ENCODE measurements at places on chromosomes 2 and 18. TPM values are rescaled to one million over a fixed set of nuclear protein-coding genes. Genes with fewer than 3 reads are reported as not detected.

Gene MREG
- total RNA-seq, result 0.79 TPM

Gene SPATA3
- not detected for total RNA-seq

Gene SKOR2
- total RNA-seq, result not detected

Gene UGT1A4
- total RNA-seq, result not detected

Gene CRYGC
- total RNA-seq, result not detected

Gene NCKAP5
- total RNA-seq, result 7.3 TPM

Gene BOLL
- total RNA-seq, result not detected

Gene STARD6
- total RNA-seq, result not detected

Gene TEX51
- total RNA-seq, result not detected

Gene FARSB
- 16.7 TPM for total RNA-seq

Gene ABCG5
- not detected for total RNA-seq

DNA sequence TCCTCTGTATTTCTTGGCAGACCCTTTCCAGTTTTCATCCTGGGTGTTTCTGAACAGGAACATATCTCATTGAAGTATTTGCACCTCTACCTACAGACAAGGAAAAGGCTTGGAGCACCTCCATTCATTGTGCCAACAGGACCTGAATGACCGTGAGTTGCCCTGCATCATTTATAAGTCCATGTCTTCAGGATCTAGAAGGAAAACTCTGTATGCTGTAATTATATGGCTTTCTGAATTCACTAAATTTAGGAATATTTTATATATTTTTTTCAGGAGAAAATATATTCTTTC, 402.3 kb upstream of the SLC14A2 start:
- DNase-seq, result no peak

DNA sequence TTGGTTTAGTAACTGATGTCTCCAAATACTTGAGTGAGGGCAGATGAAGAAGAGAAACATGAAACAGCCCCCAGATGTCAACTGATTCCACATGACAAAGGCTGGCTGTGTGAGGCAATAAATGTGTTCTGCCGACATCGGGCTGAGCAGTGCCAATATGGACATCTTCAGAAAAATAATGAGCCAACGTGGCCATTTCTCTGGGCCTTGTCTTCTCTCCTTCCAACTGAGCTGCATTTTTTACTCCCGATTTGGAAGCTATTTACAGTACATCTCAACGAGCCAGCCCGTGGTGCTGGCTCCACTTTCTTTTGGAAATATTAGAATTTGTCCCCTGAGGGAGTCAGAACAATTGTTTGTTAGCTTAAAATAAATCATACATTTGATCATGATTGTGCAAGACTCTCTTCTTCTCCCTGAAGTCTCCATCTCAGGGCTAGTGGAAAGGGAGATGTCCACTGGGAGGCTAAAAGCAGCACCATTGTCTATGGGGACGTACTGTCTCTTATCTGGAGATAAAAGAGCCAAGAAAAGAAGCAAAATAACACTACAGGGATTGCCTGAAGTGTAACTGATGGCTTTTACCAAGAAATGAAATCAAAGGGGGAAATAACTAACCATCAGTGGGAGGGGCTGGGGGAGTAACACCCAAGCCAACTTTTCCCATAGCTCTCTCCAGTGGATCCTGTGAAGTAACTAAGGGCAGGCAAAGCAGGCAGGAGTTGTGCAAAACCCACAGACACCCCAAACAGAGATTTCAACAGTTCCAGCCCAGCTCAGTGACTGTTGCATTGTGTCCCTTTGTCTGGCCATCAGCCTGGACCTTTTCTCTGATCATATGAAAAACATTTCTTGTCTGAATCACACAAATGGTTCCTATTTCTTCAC, 114.8 kb downstream of the RDH14 start:
- no peak for DNase-seq

GRCh38 chr2:106584304-106584954, 97.3 kb downstream of the CD8B2 start:
- no peak for DNase-seq

- DNase-seq, result no peak
Observed at GRCh38 chr18:36942264-36942663, 113.3 kb downstream of the KIAA1328 start.

DNA sequence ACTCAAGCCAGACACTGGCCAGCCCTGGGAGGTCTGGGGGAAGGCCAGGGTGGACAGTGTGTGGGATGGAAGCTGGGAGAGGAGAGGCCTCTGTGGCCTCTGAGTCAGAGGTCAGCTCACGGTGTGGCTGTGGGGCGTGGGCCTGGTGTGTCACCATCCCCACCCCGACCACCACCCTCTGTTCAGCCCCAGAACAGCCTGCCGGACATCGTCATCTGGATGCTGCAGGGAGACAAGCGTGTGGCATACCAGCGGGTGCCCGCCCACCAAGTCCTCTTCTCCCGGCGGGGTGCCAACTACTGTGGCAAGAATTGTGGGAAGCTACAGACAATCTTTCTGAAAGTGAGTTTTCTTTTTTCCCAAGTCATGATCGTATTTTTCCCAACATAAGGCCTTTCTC, 110.5 kb downstream of the DYSF start:
- peak; percentile 46 for DNase-seq

- DNase-seq, result no peak
Observed at GRCh38 chr2:191190861-191191552, 40.2 kb upstream of the STAT4 start.

DNA sequence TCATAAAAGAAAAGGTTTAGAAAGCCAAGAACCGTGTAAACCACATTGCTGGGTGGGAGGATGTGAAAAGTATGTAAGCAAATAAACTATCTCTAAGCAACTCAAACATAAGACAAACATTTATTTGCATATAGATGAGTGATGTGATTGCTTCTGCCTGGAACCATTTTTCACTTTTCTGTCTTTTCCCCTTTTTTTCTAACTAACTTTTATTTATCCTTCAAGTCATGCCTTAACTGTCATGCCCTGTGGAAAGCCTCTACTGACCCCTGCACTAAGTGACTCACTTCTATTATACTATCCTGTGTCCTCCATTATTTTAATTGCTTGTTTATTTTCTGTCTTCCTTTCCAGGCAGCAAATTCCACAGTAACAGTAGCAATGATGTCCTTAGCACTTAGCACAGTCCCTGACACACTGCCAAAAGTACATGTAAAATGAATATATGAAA, 87.5 kb upstream of the CTAGE1 start:
- no peak for DNase-seq

DNA sequence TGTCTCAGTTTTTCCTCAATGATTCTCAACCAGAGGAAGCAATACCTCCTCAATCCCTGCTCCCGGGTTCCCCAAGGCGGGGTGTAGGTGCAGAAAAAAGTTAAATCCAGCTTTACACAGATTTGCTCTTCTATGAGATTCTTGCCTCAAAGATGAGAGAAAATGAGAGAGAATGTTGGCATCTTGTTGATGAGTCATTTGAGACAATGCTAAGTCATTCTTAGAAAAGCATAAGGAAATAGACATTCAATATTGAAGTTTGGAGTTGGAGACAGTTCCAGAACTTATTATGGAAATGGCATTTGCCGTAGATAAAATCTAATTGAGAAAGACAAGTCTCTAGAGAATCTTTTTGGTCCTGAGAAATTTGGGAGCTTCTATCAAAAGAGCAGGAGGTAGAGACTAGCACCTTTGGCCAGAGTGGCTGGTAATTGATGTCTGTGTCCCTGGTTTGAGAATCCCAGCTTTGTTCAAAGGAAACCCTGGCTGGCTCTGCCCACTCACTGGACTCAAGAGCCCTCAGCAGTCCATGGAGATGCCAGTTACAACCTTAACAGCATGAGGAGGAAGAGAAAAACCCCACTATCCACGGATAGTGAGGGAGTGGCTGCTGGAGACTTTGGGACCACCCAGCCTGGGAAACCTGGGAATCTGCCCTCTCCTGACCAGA, 181.2 kb downstream of the FAM124B start:
- no peak for DNase-seq

DNA sequence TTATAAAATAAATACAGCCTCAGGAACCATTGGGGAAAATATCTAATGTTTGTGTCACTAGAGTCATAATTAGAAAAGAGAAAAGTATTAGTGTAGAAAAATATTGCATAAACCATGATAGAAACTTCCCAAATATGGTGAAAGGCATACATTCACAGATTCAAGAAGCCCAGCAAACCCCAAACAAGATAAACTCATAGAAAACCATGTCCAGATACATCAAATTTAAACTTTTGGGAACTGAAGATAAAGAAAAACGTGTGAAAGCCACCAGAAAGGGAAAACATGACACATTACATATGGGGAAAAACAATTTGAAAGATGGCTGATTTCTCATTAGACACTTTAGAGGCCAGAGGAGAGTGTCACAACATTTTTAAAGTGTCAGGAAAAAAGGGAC, 236.5 kb upstream of the FN1 start:
- DNase-seq, result no peak

- DNase-seq, result no peak
Observed at GRCh38 chr2:204776781-204777559, 231.7 kb downstream of the PARD3B start.

DNA sequence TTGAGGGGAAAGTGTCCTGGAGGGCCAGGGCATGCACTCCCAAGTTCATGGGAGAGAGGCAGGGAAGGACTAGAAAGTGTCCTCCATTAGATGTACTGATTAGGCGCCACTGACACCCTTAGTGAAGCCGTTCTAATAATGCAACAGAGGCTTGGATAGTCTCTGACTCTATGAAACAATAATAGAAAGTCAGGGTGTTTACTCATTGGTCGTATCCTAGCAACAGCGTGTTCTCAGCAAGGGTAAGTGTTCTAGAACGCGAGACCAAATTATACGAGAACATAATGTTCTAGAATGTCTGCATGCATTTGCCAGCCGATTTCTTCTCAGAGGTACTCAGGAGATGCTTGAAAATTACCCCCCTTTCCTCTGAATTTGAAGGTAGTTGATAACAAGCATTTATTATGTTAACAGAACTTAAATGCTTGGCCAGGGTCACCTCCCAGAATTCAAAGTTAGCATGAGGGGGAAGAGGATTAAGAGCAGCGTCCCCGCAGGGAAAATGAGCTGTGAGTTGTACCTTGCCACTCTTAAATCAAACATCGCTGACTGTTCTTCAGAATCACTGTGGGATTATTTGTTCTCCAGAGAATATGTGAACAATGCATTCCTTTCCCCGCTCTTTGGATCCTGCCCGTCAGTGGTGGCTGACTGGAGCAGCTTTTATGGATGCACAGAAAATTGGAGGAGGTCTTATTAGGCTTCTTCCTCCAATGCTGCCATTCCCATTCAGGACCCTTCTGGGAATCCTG, 33.7 kb upstream of the PDIA6 start:
- DNase-seq, result no peak

DNA sequence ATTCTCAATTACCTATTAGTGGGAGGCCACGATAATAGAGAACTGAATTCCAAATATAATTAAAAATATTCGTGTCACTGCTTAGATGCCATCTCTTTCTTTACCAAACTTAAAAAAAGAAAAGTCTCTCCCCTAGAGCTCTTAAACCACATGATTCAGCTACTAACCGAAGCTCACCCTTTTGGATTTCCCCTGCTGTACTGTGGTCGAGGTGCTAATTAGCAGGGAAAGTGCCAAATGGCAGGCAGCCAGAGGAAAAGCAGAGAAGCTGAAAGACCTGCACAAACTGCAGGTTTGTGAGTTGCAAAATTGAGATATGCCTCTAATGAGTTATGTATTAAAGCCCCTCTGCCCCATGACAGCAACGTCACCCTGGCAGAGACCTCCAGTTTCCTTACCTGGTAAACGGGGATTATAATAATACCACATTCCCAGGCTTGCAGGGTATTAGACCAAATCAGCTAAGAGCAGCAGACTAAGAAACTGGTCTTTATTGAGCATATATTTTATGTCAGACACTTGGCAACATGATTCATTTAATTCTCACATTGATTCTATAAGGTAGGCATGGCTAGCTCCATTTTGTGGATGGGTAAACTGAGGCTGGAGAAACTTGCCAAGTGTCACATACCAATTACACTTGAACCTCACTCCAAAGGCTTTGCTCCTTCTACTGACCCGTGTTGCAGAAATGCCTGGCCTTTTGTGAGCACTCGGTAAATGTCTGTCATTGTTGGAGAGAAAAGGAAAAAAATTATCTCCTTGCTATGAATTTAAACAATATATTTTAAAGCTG, 259.7 kb downstream of the LPIN1 start:
- DNase-seq, result peak; percentile 60

DNA sequence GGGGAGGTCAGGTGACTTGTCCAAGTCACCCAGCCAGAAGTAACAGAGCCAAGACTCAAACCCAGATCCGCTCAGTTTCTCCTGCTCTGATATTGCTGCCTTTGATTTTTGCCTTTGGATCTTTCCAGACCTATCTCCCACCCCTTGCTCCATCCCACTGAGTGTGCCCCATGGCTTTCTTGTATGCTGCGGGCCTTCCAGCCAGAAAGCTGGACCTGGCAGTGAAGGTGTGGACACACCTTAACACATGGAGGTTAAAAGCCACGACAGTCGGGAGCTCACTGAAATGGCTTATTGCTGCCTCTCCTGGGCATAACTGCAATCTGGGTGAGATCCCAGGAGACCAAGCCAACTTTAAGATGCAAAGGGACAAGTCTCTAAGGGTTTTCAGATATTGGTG, 86.7 kb downstream of the LONRF2 start:
- no peak for DNase-seq

GRCh38 chr2:100924520-100925451, 77.3 kb upstream of the RPL31 start:
- DNase-seq, result peak; percentile 52

- DNase-seq, result no peak
Observed at GRCh38 chr2:143524119-143524553, 394.9 kb downstream of the ARHGAP15 start.

- no peak for DNase-seq
Observed at GRCh38 chr2:60432035-60432601, 121.3 kb downstream of the BCL11A start.

GRCh38 chr2:42137125-42137841, 31.9 kb upstream of the EML4 start:
- no peak for DNase-seq

- peak; percentile 92 for DNase-seq
Observed at GRCh38 chr2:237581751-237582746, 8.5 kb downstream of the RAB17 start.

DNA sequence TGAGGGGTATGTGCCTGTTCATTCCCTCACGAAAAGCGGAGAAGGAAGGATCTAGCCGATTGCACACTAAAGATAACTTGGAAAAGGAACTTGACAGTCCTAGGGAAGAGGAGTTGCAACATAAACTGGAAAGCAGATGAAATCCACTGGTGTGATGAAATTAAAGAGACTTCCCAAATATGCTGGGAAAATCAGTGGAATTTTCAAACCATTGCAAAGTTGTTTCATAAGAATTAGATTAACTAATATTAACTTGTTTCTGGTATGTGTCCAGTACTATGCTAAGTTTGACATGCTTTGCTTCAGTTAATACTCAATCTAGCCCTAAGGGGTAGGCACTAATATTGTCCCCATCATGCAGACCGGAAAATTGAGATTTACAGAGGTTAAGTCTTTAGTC, 222.7 kb downstream of the IKZF2 start:
- DNase-seq, result no peak

DNA sequence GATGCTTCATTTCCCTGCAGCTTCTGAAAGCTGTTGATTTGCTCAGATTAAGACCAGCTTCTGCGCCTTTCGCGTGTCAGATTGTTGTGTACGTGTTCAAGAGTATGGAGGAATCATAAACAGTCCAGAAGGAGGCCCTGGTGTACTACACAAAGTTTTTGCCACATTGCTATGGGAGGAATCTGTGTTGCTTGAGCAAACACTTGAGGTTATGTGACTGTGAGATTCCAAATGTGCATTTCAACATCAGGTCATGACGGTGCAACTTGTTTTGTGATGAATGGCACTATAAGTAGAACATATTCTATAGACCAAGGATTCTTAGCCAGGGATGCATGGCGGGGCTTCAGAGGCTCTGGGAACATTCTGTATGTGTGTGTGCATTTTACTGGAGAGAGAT, 35.0 kb downstream of the SRSF7 start:
- DNase-seq, result no peak

All from right cardiac atrium (tissue), 5 donors.